ENCODE measurements at places on chromosomes 3 and 15.

GRCh38 chr3:50674349-50675178, at the start of gene DOCK3:
TSS of gene DOCK3 (plus strand) at chr3:50674927. CDS start at chr3:50675264, 337 bp downstream.
- no peak within 1 kb of the TSS for H3K27ac ChIP-seq
- H3K27me3 ChIP-seq, result no peaks in the 10 kb centered on the region
- no peaks in the 10 kb centered on the region for H3K36me3 ChIP-seq
- H3K4me1 ChIP-seq, result no peaks in the 10 kb centered on the region

GRCh38 chr3:61186030-61186429, 65.2 kb downstream of the FHIT start:
- H3K36me3 ChIP-seq, result no peaks in the 10 kb centered on the region
- H3K27me3 ChIP-seq, result no peaks in the 10 kb centered on the region
- H3K27ac ChIP-seq, result no peak overlapping the region

- H3K4me1 ChIP-seq, result no peaks in the 10 kb centered on the region
- H3K27ac ChIP-seq, result no peak overlapping the region
- no peak overlapping the region for H3K4me3 ChIP-seq
- no peak for DNase-seq
- H3K27me3 ChIP-seq, result no peaks in the 10 kb centered on the region
These were observed 83.2 kb upstream of the ATP10A start for GRCh38 chr15:25946241-25946805.

- no peak overlapping the region for H3K4me3 ChIP-seq
- H3K27me3 ChIP-seq, result no peaks in the 10 kb centered on the region
- no peak for DNase-seq
These were observed 66.0 kb downstream of the TRIM69 start for GRCh38 chr15:44802336-44802735.

GRCh38 chr3:12898290-12898964, 57.1 kb upstream of the RPL32 start:
- H3K27ac ChIP-seq, result no peak overlapping the region
- H3K4me1 ChIP-seq, result no peaks in the 10 kb centered on the region
- no peak overlapping the region for H3K4me3 ChIP-seq
- DNase-seq, result no peak
- H3K36me3 ChIP-seq, result no peaks in the 10 kb centered on the region
- H3K27me3 ChIP-seq, result no peaks in the 10 kb centered on the region

GRCh38 chr3:184786280-184786941, 25.6 kb upstream of the VPS8 start:
- H3K4me1 ChIP-seq, result peaks cover 9% of the 10 kb centered on the region
- H3K36me3 ChIP-seq, result no peaks in the 10 kb centered on the region
- no peak for DNase-seq
- H3K27ac ChIP-seq, result no peak overlapping the region
- no peak overlapping the region for H3K4me3 ChIP-seq

DNA sequence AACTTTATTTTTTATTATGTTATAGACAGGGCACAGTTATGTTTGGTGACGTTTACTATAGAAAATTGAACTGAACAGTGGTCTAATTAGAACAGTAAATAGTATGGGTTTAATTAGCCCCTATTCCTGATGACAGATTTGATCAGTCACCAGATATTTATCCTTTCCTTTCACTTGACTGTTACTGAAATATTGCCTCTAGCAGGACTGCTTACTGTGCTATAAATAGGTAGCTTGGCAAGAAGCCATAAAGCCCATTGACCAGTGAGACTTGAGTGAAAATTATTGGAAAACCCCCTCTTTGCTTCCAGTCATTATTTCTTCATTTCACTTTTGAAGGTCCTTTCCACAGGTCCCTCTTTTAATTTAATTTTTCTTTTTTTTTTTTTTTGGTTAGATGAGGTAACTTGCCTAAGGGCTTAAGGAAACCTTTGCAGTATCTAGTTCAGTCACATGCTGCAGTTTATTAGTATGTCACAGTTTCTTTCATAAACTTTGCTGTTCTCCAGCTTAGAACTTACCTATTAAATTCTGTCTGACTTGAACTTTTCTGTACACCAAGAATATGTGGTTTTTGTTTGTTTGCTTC, 115.6 kb downstream of the ADAMTSL3 start:
- H3K36me3 ChIP-seq, result no peaks in the 10 kb centered on the region
- DNase-seq, result no peak
- H3K27ac ChIP-seq, result no peak overlapping the region

DNA sequence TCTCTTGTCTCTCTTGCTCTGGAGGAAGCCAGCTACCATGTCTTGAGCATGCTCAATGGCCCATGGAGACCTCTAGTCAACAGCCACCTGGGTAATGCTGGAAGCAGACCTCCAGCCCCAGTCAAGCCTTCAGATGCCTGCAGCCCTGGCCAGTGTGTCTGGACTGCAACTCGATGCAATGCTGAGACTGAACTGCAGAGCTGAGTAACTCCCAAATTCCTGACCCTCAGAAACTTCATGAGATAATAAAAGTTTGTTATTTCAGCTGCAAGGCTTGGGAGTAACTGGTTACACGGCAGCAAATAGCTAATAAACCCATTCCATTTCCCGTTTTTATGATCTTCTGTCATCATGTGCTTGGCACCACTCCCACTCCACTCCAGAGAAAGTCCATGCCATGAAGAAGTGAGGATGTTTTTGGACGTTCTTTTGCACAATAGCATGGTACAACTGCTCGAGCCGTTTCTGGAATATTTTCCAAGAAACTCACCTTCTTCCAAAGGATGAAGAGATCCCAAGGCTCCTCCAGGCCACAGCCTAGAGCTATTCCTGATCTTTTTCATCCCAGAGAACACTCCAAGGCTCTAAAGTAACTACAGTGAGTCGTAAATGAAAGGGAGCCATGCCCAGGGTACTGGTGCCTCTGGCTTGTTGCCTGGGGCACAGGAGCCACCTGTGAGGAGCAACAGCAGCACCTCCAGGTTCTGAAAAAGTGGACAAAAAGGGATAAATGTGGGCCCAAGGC, 72.0 kb upstream of the KLF13 start:
- no peak overlapping the region for H3K27ac ChIP-seq
- H3K4me1 ChIP-seq, result peaks cover 8% of the 10 kb centered on the region
- H3K4me3 ChIP-seq, result no peak overlapping the region
- DNase-seq, result no peak
- H3K36me3 ChIP-seq, result no peaks in the 10 kb centered on the region

DNA sequence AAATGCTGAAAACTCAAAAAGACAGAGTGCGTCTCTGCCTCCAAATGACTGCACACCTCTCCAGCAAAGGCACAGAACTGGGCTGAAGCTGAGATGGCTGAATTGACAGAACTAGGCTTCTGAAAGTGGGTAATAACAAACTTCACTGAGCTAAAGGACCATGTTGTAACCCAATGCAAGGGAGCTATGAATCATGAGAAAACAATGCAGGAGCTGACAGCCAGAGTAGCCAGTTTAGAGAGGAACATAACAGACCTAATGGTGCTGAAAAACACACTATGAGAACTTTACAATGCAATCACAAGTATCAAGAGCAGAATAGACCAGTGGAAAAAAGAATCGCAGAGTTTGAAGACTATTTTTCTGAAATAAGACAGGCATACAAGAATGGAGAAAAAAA, 10.1 kb upstream of the AVEN start:
- DNase-seq, result no peak
- no peak overlapping the region for H3K4me3 ChIP-seq
- no peaks in the 10 kb centered on the region for H3K36me3 ChIP-seq
- H3K27ac ChIP-seq, result no peak overlapping the region
- no peaks in the 10 kb centered on the region for H3K4me1 ChIP-seq
- no peaks in the 10 kb centered on the region for H3K27me3 ChIP-seq

DNA sequence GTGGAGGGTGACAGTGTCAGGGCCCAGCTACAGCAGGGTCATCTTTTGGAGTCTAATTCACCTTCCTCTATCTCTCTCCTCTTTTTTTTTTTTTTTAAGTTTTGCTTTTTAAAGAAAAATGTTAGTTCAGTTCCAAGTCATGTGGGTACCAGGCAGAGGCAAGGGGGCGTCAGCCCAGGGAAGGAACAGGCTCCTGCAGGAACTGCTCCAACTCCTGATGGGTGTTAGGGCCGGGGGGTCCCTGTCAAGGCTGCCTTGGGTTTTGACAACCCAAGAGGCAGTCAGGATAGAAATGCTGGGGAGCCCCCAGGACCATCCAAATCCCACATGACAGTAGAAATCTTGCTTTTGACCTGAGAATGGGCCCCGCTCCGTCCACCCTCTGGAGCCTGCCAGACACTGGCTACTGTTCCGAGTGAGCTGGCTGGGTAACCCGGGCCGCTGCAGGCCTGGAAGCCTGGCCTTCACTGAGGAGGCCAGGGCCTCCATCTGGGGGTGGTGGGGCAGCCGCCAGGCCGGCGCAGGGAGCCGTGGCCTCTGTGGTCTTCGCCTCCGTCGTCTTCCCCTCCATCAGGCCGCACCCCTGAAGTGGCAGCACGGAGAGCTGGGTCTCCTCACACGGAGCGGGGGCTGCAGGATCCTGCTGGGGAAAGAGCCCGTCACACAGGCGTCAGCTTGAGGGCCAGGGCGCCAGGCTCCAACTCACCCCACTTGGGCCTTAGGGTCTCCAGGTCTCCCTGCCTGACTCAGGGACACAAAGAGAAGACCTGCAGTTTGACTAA, 24.2 kb downstream of the RNU5B-1 start:
- H3K36me3 ChIP-seq, result no peaks in the 10 kb centered on the region
- H3K4me1 ChIP-seq, result no peaks in the 10 kb centered on the region
- no peak for DNase-seq
- no peak overlapping the region for H3K4me3 ChIP-seq
- H3K27ac ChIP-seq, result no peak overlapping the region
- H3K27me3 ChIP-seq, result no peaks in the 10 kb centered on the region

GRCh38 chr15:100109486-100110035, 232.2 kb downstream of the ADAMTS17 start:
- no peak overlapping the region for H3K4me3 ChIP-seq
- H3K4me1 ChIP-seq, result peaks cover 6% of the 10 kb centered on the region
- no peak overlapping the region for H3K27ac ChIP-seq
- no peak for DNase-seq
- H3K27me3 ChIP-seq, result no peaks in the 10 kb centered on the region

DNA sequence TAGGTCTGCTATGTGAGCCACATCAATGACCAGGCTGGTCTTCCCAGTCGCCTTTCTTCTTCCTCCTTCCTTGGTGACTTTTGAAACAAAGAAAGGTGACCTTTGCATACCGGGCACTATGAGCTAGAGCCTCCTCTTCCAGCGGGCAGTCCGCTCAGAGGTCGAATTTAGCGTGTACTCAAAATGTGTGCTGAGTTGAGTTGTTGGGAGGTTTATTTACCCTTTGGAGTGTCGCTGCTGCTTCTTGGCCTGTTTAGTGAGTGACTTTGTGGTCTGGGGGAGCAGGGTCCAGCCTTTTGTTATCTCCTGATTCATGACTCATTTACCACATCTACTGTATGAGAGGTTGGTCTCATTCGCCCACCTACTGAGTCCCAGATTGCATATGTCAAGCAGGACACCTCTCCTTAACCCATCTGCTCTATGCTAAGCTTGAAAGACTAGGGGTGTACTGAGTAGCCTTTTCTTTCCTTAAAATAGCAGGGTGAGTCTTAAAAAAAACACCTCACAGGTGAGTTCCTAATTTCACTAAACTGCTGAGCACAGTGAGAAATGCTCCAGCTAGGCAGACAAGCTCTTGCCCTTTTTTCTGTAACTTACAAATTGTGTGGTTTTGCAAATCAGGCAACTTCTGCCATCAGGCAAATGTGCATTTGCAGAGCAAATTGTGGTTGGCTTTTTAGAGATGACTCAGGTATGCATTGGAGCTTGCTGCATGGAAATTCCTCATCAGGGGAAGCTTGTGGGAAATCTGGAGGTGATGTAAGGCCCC, 3.2 kb upstream of the SIAH2 start:
- no peaks in the 10 kb centered on the region for H3K27me3 ChIP-seq
- H3K36me3 ChIP-seq, result no peaks in the 10 kb centered on the region
- DNase-seq, result no peak
- peaks cover 4% of the 10 kb centered on the region for H3K4me1 ChIP-seq
- no peak overlapping the region for H3K4me3 ChIP-seq

- DNase-seq, result no peak
- no peaks in the 10 kb centered on the region for H3K27me3 ChIP-seq
- H3K36me3 ChIP-seq, result no peaks in the 10 kb centered on the region
- no peak overlapping the region for H3K27ac ChIP-seq
These were observed 67.2 kb downstream of the SCN5A start for GRCh38 chr3:38582316-38582715.

GRCh38 chr15:68822818-68823217, 2.1 kb upstream of the ANP32A start:
- H3K4me3 ChIP-seq, result no peak overlapping the region
- peaks cover 29% of the 10 kb centered on the region for H3K36me3 ChIP-seq
- no peak overlapping the region for H3K27ac ChIP-seq
- peaks cover 5% of the 10 kb centered on the region for H3K4me1 ChIP-seq
- no peak for DNase-seq
- H3K27me3 ChIP-seq, result no peaks in the 10 kb centered on the region
